HuH-7 (cell line): ENCODE measurements at places on chromosomes 3 and 15.

- DNase-seq, result no peak
Measured at GRCh38 chr3:23760325-23760724, 45.4 kb upstream of the UBE2E1 start.

DNA sequence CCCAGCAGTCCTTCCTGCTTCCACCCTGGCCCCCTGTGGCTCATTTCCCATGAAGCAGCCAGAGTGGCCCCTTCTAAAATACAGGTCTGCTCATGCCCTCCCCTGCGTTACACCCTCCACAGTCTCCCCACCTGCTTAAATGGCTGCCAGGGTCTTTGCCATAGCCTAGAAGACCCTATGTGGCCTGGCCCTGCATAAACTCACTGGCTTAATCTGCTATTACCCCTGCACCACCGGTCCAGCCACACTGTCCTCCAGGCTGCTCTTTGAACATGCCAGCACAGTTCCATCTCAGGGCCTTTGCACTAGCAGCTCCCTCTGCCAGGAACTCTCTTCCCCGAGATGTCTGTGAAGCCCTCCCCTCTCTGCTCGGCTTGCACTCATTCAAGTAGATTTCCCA lies 166.8 kb downstream of the NTRK3 start:
- DNase-seq, result no peak

DNA sequence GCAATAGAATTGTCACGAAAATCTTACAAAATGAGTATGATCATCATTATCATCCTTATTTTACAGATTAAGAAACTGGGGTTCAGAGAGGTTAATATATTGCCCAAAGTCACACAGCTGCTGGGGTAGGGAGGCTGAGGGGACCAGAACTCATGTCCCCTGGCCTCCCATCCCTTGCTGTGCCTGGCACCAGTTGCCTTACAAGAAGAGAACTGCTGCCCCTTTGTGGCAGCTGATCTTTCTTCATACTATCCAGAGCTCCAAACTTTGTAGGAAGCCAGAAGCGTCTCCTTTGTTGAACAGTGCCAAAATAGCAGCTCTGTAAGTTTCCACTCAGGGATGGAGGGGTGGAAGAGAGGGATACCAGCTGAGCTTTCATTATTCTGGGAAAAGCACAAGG lies 236.8 kb upstream of the TBC1D5 start:
- peak; percentile 18 for DNase-seq

- DNase-seq, result no peak
Measured at GRCh38 chr15:101308604-101309435, 13.8 kb upstream of the SNRPA1 start.

DNA sequence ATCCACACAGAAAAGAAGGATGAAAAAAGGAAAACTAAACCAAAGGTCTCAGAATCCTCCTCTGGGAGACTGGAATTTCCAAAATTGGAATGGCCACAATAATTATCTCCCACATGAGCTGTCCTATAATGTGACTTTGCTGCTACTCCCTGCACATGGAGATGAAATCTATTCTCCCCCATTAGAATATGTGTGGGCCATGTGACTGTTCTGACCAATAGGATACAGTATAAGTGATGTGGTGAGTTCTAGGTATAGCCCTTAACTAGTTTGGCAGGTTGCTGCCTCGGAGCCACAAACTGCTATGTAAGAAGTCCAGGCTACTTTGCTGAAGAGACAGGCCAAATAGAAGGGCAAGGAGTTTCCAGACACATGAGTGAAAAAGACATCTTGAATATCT lies 5.2 kb downstream of the TRIM59 start:
- no peak for DNase-seq

DNA sequence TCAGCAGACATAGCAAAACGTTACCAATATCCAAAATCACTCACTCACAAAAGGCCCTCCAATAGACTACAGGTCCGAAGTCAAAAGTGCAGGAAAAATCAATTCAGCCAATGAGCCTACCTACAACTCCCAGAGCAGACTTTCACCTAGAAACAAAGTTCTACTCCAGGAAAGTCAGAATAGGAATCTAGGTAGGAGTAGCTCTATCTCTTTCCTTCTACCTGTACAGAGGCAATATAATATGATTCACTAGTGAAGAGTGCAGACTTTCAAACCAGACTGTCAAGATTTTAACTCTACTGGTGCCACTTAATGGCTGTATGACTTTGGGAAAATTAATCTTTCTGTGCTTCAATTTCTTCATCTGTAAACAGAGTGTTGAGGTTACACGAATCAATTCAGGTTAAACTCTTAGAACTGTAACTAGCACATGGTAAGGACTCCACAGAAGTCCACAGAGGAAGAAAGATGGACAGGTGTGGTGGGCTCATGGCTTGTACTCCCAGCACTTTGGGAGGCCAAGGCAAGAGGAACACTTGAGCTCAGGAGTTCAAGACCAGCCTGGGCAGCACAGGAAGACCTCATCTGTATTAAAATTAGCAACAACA lies 9.4 kb downstream of the DCUN1D1 start:
- DNase-seq, result no peak

DNA sequence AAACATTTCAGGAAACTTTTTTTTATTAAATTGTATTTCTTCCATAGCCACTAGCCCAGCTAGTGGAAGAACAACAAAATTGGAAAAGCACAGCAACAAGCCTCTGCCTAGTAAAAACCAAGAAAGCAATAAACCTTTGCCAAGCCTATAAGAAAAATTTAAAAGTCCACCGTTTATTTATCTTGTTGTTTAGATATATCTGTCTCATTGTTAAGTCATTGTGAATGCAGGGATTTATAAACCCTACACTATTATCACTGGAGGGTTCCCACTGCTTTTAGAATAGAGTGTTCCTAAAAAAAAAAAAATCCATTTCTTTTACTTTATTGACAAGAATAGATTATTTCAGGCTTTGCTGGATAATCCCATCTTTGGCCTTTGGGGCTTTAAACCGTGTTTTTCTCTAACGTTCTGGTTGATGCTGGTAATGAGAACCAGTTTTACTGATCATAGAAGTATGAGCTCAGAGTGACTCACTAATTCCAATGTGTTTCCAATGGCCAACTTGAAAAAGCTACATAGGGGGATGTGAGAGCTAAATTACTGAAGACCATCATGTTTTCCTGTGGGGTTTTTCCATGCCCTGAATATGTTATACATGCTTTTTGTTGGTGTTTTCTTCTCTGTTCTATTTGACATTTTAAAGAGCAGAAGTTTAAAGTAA lies 634.1 kb downstream of the RBMS3 start:
- DNase-seq, result no peak

DNA sequence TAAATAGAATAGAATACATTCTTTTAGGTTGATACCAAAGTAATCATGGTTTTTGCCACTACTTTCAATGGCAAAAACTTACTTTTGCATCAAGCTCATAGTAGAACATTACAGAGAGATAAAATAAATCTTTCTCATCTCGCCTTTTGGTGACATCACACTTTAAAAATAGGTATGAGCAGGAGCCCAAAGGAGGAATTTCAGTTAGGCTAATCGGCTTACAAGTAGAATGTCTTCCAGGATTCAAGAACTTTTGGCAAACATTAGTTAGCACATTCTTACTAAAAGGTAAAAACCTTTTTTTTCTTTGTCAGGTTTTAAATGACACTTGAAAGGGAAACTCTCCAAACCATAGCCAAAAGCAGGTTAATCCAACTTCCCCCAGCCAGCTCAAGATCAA lies 59.7 kb upstream of the CMSS1 start:
- no peak for DNase-seq

DNA sequence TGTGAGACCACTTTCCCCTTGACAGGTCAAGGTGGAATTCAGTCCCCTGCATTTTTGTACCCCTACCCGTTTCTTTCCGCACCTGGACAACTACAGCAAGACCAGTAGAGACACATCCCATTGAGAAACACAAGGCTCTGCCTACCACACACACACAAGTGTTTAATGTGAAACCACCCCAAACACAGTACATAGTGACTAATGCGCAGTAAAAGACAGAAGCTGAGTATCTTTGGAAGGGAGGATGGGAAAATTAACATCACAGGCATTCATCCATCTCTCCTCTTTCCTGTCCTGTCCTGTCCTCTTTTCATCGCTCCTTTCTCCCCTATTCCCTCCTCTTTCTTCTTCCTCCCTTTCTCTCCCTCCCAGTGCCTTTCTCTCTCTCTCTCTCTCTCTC lies 64.8 kb downstream of the SCN11A start:
- DNase-seq, result no peak

DNA sequence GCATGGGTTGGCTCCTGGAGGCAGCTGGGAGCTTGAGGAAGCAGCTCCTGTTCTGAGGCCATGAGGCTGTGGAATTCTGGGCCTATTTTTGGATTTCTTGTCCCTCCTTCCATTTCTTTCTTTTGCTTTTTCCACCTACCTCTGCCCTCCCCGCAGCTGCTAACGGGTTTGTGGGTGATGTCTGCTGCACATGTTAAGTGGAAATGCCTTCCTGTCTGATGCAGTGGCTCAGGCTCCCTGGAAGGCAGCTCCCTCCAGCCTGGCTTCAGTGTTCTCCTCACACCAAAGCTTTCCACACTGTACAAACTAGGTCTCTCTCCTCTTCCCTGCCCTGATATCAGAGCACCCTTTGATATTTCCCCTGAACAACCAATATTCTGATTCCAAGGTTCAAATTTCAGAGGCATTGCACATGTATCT lies 33.8 kb upstream of the ESYT3 start:
- no peak for DNase-seq

GRCh38 chr15:40891810-40892446 lies 2.3 kb upstream of the VPS18 start:
- DNase-seq, result no peak

DNA sequence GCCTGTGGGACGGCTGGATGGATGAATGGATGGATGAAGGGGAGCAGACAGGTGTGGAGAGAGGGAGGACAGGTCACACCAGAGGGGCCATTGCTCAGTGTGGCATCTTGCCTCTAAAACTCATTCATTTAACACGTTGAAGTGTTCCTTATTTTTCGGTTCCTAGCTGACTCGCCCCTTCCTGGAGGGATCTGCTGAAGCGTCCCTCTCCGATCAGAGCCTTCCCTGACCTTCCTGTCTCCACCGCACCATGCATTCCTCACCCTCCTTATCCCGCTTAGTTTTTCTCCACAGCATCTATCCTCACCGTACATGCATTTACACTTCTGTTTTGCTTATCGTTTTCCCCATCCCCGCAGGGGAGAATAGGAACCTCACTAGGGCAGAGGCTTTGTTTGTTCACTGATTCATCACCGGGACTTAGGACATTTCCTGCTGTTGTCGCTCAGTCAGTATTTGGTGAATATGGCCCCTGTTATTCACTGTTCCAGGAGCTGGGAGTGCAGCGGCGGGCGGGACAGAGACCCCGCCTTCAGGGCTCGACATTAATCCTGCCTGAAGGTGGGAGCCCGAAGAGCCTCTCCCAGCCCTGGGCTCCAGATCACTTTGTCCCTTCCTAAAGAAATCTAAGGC lies 32.0 kb downstream of the FOXL2 start:
- DNase-seq, result peak; percentile 54

DNA sequence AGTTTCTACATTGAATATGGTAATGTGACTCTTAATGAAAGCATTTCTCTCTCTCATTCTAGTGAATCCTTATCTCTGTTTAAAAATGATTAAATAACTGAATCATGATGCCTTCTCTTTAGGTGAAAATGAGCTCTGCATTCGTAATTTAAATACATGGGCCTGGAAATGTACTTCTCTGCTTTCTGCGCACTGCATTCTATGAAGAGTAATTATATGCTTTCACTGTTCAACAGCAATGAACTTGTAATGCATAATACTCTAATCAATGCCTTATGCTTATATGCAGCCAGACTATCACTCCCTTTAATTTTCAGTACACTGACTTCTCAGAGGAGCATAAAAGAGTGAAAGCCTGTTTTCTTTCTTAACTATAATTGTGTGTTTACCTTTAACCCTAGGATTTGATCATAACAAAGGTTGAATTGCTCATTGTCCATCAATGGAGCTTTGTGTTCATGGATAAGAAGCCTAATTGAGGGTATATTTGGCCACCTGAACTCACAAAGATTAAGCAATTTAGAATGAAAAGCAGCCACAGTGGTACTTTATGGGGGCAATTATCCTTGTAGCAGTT lies 330.8 kb upstream of the PDZRN3 start:
- DNase-seq, result no peak

DNA sequence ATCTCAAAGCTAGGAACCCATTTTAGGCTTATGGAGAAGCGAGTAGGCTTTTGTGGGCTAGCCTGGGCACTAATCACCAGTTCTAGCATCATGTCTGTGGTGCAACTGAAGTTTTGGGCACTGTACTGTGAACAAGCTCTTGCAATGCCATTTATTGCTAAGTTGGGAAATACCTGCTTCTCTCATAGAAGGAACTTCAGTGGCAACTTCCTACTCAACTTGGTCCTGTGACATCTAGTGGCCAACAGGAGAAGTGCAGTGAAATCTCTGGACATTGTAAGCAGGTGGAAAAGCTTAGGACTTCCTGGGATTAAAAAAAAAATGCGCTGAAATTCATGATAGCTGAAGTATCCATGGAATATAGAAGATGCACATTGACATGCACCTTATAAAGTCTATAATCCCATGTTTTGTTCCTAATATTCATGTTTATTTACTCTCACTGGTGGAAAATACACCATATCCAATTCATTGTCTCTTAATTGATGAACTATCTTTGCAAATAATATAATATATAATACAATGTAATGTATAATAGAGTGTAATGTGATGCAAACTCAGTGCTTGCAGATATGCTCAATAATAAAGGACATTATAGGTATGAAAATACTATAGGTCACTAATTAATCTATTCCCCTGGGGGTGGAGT lies 6.5 kb upstream of the ALDH1A3 start:
- DNase-seq, result peak; percentile 84

GRCh38 chr15:58770519-58770856 lies 614 bp upstream of the MINDY2 start:
- peak; percentile 42 for DNase-seq
